Activated T-cell treated with anti-CD3 and anti-CD28 coated beads, Interleukin-2, amount 50 U/mL, for 4 hours (primary cell): ENCODE measurements at places on chromosomes 2 and 18. TPM values are rescaled to one million over a fixed set of nuclear protein-coding genes. Genes with fewer than 3 reads are reported as not detected.

DNA sequence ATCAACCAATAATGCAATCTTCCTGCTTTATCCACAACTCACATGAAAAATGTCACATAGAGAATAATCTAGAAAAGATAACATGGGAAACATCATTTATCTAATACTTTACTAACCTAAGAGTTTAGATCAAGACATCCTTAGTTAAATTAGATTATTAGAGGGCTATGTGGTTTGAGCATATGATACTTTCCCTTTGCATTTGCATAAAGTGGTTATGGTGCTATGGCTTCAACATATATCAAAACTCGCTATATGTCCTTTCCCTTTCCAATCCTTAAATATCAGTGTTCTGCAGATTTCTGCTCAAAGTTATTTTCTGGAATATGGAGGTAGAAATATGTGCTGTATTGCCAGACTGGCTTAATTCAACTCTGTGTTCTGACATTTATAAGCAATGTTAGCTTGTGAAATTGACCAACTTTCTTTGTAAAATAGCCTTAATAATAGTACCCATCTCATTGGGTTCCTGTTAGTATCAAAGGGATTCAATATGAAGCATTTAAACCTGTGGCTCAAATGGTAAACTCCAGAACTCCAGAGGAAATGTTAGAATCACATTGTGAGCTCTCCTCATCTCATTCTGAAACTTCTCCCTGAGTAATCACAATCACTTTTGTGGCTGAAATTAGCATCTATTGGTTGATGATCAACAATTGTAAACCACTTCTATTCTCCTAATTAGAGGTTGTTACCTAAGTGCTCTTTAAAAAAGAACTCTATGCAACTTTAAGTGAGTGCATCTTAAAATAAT lies 1089.9 kb upstream of the SLC39A10 start:
- DNase-seq, result no peak

NT5C1B gene
- not detected for total RNA-seq

CNGA3 gene
- total RNA-seq, result not detected

- no peak for DNase-seq
Measured at GRCh38 chr2:110858993-110859701, 126.8 kb downstream of the ACOXL start.

MOB4 gene
- total RNA-seq, result 28.1 TPM

- no peak for DNase-seq
Measured at GRCh38 chr2:237931205-237931721, 35.6 kb upstream of the UBE2F start.

- no peak for DNase-seq
Measured at GRCh38 chr2:20439503-20439902, 7.4 kb upstream of the RHOB start.

KIF1A gene
- 3.1 TPM for total RNA-seq
